Right ventricle myocardium superior (tissue), 1 donor: ENCODE measurements at places on chromosomes 12 and 14. TPM values are rescaled to one million over a fixed set of nuclear protein-coding genes. Genes with fewer than 3 reads are reported as not detected.

DNA sequence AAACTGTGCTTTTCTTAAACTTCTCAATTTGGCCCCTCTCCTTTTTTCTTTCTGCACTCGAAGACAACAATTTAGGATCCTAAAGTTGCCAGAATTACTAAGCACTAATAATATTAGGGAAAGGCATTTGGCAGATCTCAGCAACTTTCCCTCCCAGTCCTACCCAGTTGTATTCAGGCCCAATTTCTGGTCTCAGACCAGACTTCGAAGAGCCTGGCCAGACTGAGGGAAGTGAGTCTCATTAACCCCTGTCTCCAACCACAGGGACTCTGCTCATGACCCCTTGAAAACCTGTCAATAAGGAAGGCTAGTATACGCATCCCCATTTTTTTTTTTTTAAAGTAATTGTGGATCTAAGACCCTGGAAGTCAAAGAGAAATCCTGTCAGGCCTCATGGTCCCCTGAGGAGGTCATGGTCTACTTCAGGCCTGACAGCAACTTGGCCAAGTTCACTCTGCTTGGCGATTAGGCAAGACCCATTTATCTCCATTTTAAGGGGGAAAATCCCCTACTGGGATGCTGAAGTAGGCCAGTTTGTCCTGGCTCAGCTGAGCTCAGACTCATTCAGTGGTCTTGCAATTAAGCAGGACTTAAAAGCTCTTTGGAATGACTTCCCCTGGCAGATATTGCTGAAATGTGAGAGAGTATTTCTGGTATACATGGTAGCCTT lies 521.0 kb downstream of the FUT8 start:
- peak; percentile 57 for DNase-seq

DNA sequence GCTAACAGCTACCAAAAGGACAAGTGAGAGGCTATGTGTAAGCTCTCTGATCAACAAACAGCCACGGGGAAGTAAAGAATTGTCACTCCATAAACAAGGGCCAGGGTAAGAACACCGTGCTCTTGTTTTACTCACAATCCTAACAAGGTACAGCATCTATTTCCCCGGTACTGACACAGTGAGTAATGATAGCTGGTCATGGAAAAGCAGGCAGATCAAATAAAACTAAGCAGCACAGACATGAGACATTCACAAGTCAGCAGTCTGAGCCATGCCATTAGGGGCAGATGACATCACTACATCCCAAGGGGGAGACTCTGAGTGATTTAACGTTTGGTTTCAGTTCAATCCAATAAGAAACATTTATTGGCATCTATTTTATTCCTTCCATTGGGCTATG lies 54.4 kb downstream of the ARL6IP4 start:
- no peak for DNase-seq

- no peak for DNase-seq
Measured at GRCh38 chr14:57732463-57733285, 133.2 kb downstream of the SLC35F4 start.

GRCh38 chr12:3310271-3311026 lies 180.6 kb upstream of the PRMT8 start:
- no peak for DNase-seq

The DPPA3 gene
- total RNA-seq: not detected

The NRL gene
- total RNA-seq: 0.75 TPM
